ENCODE measurements at places on chromosomes 2 and 18. TPM values are rescaled to one million over a fixed set of nuclear protein-coding genes. Genes with fewer than 3 reads are reported as not detected.

DAPL1 gene
- not detected for total RNA-seq

HOXD13 gene
- not detected for total RNA-seq

DNA sequence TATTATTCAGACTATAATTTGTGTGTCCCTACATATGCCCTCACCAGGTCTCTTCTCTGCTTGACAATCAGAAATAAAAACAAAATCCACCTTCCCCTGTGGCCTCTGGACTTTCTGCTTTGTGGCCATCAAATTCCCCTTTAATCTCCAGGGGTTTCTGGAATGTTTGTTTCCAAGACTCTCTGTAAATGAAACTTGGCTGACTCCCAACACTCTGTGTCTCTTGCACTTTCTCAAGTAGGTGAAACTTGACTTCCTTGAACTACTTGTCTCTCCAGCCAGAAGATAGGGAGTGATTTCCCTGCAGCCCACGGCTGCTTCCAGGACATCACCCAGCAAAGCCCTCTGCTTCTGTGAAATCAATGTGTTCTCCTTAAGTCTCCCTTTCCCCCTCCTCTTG is 54.1 kb upstream of the AQP4 start:
- no peak overlapping the region for H3K27ac ChIP-seq
- DNase-seq = no peak
- H3K27me3 ChIP-seq = no peaks in the 10 kb centered on the region
- no peaks in the 10 kb centered on the region for H3K4me1 ChIP-seq
- H3K36me3 ChIP-seq = no peaks in the 10 kb centered on the region
- H3K4me3 ChIP-seq = no peak overlapping the region

DNA sequence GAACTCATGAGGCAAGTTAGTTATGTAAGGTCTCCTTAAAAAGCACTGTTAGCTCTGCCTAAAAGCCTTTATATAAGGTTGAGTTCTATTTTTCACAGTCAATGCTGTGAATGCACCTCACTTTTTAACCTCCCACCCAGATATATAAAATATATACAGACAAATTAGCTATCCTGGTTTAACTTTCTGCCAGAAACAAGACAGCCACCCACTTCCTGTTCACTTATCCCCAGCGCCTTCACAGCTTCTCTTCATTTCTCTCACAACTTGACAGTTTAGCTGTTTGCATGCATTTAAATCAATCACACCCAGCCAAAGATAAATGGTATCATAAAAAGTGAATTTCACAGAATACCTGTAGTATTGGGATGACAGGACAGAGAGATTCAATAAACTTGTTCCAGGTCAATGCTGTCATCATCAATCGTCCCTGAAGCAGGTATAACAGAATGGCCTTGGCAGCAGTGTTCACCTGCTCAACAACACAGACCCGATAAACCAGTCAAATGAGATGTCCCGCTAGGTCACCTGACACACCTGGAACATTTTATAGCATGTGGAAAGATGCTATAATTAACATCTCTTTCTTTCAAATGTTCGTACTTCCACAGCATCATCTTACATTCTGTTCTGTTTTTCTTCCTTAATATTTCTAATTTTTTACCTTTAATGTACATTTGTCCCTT is 55.7 kb downstream of the RTTN start:
- no peaks in the 10 kb centered on the region for H3K4me1 ChIP-seq
- H3K4me3 ChIP-seq = no peak overlapping the region
- H3K36me3 ChIP-seq = no peaks in the 10 kb centered on the region
- DNase-seq = no peak
- no peak overlapping the region for H3K27ac ChIP-seq
- H3K27me3 ChIP-seq = no peaks in the 10 kb centered on the region

GRCh38 chr2:43240766-43241150 is 14.4 kb upstream of the ZFP36L2 start:
- no peaks in the 10 kb centered on the region for H3K4me1 ChIP-seq
- H3K36me3 ChIP-seq = no peaks in the 10 kb centered on the region
- H3K4me3 ChIP-seq = no peak overlapping the region
- no peak for DNase-seq
- H3K27me3 ChIP-seq = no peaks in the 10 kb centered on the region

DNA sequence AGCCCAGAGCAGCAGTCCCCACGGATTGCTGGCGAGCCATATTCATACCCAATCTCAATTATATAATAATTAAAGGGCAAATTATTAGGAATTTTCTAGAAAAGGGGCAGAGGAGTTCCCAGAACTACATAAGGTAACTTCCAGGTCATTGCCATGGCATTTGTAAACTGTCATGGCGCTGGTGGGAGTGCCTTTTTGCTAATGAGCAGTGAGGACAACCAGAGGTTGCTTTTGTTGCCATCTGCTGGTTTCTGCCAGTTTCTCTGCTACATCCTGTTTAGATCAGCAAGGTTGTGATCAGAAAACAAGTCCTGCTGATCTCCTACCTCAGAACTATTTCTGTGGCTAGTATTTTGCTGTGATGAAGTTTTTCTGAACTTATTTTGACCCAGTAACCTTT is 159.8 kb upstream of the PIEZO2 start:
- no peaks in the 10 kb centered on the region for H3K36me3 ChIP-seq
- H3K4me3 ChIP-seq = no peak overlapping the region
- no peak overlapping the region for H3K27ac ChIP-seq
- H3K4me1 ChIP-seq = no peaks in the 10 kb centered on the region
- H3K27me3 ChIP-seq = no peaks in the 10 kb centered on the region

SP100 gene
- total RNA-seq = 27.2 TPM

SMYD5 gene
- total RNA-seq = 37.6 TPM
